ENCODE measurements at places on chromosomes 4 and X. TPM values are rescaled to one million over a fixed set of nuclear protein-coding genes. Genes with fewer than 3 reads are reported as not detected.

DNA sequence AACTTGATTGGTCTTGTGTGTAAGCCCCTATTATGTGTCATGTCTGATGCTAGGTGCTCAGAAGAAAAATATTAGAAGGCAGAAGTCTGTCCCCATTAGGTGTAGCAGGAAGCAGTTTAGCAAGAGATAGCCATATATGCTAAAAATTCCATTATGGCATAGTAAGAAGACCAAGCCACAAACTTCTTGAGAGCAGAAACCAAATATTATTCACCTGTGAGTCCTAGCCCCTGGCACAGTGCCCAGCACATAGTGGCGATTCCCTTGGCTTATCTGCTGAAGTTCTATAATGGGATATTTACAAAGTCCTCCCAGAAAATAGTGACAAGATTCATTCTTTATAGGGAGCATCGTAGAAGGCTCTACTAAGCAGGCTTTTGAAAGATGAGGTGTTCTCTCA is 174.4 kb downstream of the RAB28 start:
- H3K4me1 ChIP-seq: no peaks in the 10 kb centered on the region
- no peaks in the 10 kb centered on the region for H3K27me3 ChIP-seq
- no peak overlapping the region for H3K27ac ChIP-seq
- DNase-seq: no peak
- H3K4me3 ChIP-seq: no peak overlapping the region

DNA sequence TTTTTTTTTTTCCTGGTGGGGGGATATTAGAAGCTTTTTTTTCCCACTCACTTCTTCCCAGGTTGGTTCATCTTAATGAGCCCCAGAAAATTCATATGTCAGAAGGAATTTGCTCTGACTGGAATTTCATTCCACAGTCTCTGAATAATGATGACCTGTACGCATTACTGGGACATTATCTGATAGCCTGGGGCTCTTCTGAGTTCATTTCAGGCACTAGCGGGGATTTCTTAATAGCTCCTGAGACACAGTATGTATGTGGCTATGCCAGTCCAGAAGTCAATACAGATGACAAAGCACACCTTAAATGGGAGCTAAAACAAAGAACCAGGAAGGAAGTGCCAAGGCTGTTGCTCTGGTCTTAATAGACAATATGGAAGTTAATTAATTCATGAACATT is 295.2 kb upstream of the IGFBP7 start:
- H3K36me3 ChIP-seq: no peaks in the 10 kb centered on the region
- H3K27ac ChIP-seq: no peak overlapping the region
- H3K4me3 ChIP-seq: no peak overlapping the region
- H3K4me1 ChIP-seq: no peaks in the 10 kb centered on the region
- no peak for DNase-seq

DNA sequence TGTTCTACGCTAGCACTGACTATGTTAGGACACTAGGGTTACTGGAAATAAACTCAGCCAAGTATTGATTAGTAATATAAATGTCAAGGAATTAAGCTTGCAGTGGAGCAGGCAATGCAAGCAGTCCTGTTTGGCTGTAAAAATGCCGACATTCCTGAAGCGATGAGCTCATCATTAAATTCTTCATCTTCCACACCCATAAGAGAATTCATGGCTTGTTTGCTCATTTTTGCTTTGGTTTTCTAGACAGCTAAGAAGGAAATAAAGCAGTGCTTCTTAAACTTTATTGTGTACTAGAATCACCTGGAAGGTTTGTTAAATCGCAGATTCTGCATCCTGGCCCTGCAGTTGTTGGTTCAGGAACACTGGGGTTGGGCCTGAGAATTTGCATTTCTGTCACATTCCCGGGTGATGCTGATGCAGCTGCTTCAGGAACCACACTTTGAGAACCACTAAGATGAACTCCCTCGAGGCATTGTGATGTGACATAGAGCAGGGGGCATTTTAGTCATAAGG is 17.8 kb downstream of the ANXA3 start:
- H3K4me3 ChIP-seq: no peak overlapping the region
- H3K27me3 ChIP-seq: no peaks in the 10 kb centered on the region
- DNase-seq: no peak
- peaks cover 36% of the 10 kb centered on the region for H3K4me1 ChIP-seq

DNA sequence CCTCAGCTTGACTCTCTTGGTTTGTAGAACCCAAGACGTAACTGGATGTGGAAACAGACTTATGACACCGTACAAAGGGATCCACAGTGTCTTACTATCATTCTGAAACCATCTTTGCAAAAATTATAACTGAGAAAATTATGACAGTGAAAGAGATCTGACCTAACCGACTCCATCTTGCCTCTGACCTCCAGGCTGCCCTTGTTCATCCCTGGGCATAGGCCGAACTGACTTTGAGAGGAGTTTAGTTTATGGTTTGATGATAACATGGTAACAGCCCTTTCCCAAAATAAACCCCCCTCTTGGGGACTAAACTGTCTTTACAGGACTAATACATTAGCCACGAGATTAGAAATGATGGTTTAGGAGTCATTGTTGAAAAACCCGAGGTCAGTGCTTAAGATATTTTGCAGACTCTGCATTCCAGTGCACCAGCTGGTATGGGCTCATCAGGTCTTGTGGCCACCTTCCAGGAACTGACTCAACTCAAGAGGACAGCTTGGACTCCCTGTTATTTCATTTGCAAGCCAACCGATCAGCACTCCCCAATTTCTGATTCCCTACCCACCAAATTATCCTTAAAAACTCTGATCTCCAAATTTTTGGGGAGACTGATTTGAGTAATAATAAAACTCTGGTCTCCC is 49.6 kb downstream of the CASP3 start:
- no peaks in the 10 kb centered on the region for H3K36me3 ChIP-seq
- no peak overlapping the region for H3K27ac ChIP-seq
- no peaks in the 10 kb centered on the region for H3K27me3 ChIP-seq
- no peaks in the 10 kb centered on the region for H3K4me1 ChIP-seq

DNA sequence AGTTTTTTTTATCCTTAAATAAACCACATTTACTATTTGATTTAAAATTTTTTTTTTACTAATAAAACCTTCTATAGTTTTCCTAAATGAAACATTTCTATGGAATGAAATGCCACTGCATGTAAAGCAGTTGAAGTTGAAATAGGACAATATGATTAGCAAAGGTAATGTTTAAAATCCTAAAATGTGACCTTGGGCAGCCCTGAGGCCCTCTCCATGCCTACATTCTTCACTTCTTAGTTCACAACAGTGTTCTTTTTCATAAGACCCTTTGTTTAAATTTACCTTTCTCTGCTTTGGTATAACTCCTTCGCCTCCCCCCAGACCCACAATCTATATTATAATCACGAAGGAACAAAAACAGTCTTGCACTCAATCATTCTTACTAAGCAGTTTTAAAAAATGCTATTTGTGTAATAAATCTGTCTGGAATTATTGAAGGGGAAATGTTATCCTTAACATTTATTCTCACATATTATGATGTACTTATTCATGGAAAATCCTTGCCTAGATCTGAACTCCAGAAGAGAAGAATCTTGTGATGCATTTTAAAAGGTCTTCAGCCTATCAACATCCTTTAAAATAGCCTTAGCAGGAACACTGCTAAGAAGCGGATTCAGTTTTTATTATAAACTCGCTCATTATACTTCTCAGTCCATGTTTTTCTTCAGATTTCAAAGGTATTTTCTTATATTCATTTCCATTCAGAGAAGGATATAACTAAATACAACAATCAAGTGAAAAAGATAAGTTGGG is 124.6 kb upstream of the NAP1L5 start:
- no peaks in the 10 kb centered on the region for H3K36me3 ChIP-seq
- H3K4me1 ChIP-seq: peaks cover 50% of the 10 kb centered on the region
- no peaks in the 10 kb centered on the region for H3K27me3 ChIP-seq
- no peak for DNase-seq
- peak overlapping the region; percentile 92 for H3K27ac ChIP-seq

- no peaks in the 10 kb centered on the region for H3K27me3 ChIP-seq
- H3K4me1 ChIP-seq: no peaks in the 10 kb centered on the region
- H3K27ac ChIP-seq: no peak overlapping the region
These were observed 418.9 kb downstream of the CCSER1 start for GRCh38 chr4:90546114-90546513.

FAM13A gene
- 41.1 TPM for total RNA-seq

- H3K4me1 ChIP-seq: no peaks in the 10 kb centered on the region
- peak overlapping the region; percentile 90 for H3K4me3 ChIP-seq
- H3K36me3 ChIP-seq: no peaks in the 10 kb centered on the region
- no peaks in the 10 kb centered on the region for H3K27me3 ChIP-seq
These were observed 103.6 kb downstream of the UCHL1 start for GRCh38 chr4:41360214-41360920.

EXOC1L gene
- not detected for total RNA-seq

DNA sequence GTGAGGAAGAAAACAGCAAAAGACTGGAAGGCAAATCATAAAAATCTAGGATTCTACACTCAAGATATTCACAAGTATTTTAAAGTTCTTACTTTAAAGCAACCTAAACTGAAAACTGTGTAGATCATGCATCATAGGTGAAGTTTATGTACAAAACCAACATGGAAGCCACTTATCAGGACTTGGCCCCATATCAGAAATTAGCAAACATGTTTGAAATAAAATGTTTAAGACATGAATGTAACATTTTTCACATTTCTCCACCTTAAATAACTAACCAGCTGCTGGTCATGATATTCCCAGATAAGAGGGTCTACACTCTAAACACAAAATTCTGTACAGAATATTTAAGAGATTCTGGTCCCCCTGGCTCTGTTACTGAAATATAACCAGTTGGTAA is 38.5 kb downstream of the APBB2 start:
- H3K4me1 ChIP-seq: peaks cover 49% of the 10 kb centered on the region
- H3K4me3 ChIP-seq: no peak overlapping the region
- H3K36me3 ChIP-seq: no peaks in the 10 kb centered on the region
- DNase-seq: no peak

- H3K4me1 ChIP-seq: no peaks in the 10 kb centered on the region
- DNase-seq: no peak
- no peaks in the 10 kb centered on the region for H3K27me3 ChIP-seq
- no peak overlapping the region for H3K4me3 ChIP-seq
These were observed 111.3 kb downstream of the ZNF674 start for GRCh38 chrX:46433892-46434291.

- H3K36me3 ChIP-seq: no peaks in the 10 kb centered on the region
- no peak for DNase-seq
- H3K4me1 ChIP-seq: no peaks in the 10 kb centered on the region
- no peak overlapping the region for H3K4me3 ChIP-seq
- no peaks in the 10 kb centered on the region for H3K27me3 ChIP-seq
These were observed 61.6 kb upstream of the MAPK10 start for GRCh38 chr4:86421461-86421860.

GRCh38 chrX:70168238-70169188 is 8.8 kb upstream of the DGAT2L6 start:
- H3K36me3 ChIP-seq: no peaks in the 10 kb centered on the region
- no peak overlapping the region for H3K27ac ChIP-seq
- no peak for DNase-seq

- no peak overlapping the region for H3K4me3 ChIP-seq
- no peaks in the 10 kb centered on the region for H3K36me3 ChIP-seq
- H3K27me3 ChIP-seq: no peaks in the 10 kb centered on the region
- DNase-seq: no peak
- H3K27ac ChIP-seq: no peak overlapping the region
These were observed 52.6 kb downstream of the PCYT1B start for GRCh38 chrX:24594501-24594900.

DNA sequence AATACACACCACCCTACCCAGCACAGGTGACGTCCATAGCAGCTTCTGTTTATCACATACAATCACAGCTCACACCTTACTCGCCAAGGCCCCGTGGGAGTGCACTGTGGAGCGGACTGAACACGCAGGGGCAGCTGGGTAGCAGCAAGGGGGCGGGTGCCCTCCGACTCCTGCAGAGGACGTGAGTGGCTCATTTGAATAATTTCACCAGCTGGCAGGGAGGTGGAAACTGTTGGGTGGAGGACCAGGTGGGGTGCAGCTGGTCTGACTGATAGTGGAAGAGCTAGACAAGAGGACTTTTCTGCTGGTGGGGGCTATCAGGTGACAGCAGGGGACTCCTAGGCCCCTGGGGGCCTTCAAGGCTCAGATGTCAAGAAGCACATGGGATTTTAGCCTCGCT is 16.3 kb downstream of the MAN2B2 start:
- H3K27me3 ChIP-seq: no peaks in the 10 kb centered on the region
- no peak overlapping the region for H3K4me3 ChIP-seq
- H3K27ac ChIP-seq: no peak overlapping the region
- H3K4me1 ChIP-seq: no peaks in the 10 kb centered on the region
- no peak for DNase-seq

TMPRSS11D gene
- total RNA-seq: not detected

FGF2 gene
- 42.8 TPM for total RNA-seq

ARMCX1 gene
- total RNA-seq: 49.1 TPM

DNA sequence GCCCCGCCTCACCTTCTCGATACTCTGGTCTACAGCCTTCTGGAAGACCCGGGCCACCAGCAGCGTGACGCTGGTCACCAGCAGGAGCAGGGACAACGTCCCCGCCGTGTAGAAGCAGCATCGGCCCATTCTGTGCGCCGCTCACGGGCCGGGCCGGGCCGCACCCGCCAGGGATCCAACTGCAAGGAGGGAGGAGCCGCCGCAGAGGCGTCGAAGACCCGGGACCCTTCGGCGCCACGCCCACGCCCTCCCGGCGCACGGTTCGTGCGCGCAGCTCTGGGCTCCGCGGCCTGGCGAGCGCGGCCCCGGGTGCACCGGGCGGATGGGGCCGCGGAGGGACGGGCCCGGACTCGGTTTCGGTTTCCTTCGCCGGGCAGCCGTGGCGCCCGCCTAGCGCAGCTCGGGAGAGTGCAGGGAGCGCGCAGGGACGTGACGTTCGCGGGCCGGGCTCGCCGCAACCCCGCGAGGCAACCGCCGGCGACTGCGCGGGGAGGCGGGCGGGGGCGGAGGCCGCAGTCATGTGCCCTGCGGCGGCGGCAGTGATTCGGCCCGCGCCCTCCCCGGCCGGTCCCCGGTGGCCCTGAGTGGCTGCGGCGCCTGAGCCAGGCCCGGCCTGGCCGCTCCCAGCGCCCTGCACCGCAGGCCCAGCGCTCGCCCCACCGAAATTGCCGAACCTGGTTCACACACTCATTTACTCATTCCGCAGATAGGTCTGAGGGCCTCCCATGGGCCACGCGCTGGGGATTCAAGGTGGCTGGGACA is at the start of gene SCARB2:
SCARB2 (minus strand) TSS at position 410 of the 762 bp plus-strand sequence; CDS start at position 129, 281 bp downstream.
- H3K4me1 ChIP-seq: peaks cover 50% of the 10 kb centered on the region
- no peaks in the 10 kb centered on the region for H3K27me3 ChIP-seq
- peak within 1 kb of the TSS; percentile 61 for H3K4me3 ChIP-seq

GRCh38 chr4:3075652-3075981 is 1.1 kb downstream of the HTT start:
- no peaks in the 10 kb centered on the region for H3K36me3 ChIP-seq
- H3K27me3 ChIP-seq: no peaks in the 10 kb centered on the region
- DNase-seq: no peak
- H3K4me1 ChIP-seq: peaks cover 19% of the 10 kb centered on the region
